ENCODE measurements at places on chromosomes 13 and 19.

DNA sequence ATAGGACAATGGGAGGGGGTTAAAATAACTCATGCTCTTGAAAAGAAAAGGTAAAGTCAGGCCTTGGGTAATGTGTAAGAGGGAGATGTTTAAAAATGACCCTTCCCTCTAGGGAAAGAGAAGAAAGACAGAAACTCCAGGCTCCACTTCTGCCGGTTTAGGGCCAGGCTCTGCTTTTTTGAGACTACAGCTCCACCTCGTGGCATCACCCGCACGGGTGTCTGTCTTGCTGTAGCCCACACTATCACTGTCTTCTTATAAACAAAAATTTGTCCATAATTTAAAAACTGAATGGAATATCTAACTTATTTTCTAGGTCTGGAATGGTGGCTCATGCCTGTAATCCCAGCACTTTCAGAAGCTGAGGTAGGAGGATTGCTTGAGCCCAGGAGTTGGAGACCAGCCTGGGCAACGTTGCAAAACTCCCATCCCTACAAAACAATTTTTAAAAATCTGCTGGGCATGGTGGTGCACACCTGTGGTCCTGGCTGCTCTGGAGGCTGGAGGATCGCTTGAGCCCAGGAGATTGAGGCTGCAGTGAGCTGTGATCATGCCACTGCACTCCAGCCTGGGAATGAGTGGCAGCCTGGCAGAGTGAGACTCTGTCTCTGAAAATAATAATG is 65.1 kb upstream of the GTF3A start:
- DNase-seq, result peak; percentile 68

DNA sequence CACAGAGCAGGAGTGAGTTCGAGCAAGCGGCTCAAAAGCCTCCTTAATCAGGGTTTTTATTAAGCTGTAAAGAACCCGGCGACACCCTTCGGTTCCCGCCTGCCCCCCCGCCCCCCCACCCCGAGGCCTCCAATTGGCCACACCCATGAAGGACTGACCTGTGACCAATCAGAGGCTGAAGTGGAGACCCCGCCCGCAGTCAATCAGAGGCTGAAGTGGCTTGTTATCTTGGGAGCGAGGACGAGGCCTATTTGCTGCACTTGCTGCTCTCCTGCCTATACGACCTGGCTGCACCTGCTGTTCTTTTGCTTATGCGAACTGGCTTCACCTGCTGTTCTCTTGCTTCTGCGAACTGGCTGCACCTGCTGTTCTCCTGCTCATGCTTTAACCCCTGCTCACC is 844.9 kb downstream of the OLFM4 start:
- DNase-seq, result no peak

DNA sequence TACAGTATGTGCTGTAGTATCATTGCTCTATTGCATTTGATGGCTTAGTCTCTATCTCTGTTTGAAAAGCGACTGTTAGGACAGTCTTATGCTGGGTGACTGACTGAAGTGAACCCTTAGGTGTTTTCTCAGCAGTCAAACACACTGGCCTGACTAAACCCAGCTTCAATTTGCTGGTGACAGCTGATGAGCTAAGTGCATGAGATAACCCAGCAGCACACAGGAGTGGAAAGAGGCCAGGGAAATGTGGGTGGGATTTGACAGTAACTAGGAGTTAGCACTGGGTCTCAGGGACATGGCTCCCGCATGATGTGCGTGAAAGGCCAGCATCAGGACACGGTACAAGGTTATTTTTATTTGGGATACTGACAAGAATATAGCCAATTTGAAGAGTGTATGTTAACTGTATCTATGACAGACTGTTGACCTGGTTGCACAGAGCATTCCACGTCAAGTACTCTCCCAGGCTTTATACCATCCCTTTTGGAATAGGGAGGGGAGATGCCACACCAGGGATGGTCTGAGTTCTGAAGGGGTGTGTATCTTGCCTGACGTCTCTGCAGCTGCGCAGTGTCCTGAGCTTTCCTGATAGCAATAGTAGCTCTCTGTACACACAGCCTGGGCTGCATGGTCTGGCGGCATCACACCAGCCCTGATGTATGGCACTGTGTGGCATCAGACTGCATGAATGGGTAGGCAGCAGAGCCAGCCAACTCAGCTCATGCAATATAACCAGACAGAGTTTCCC is 144.8 kb downstream of the FLT1 start:
- DNase-seq, result no peak

- DNase-seq, result no peak
These were observed 130.6 kb downstream of the COG6 start for GRCh38 chr13:39786091-39786490.

- peak; percentile 72 for DNase-seq
These were observed 1.7 kb downstream of the ELL start for GRCh38 chr19:18519962-18520847.

DNA sequence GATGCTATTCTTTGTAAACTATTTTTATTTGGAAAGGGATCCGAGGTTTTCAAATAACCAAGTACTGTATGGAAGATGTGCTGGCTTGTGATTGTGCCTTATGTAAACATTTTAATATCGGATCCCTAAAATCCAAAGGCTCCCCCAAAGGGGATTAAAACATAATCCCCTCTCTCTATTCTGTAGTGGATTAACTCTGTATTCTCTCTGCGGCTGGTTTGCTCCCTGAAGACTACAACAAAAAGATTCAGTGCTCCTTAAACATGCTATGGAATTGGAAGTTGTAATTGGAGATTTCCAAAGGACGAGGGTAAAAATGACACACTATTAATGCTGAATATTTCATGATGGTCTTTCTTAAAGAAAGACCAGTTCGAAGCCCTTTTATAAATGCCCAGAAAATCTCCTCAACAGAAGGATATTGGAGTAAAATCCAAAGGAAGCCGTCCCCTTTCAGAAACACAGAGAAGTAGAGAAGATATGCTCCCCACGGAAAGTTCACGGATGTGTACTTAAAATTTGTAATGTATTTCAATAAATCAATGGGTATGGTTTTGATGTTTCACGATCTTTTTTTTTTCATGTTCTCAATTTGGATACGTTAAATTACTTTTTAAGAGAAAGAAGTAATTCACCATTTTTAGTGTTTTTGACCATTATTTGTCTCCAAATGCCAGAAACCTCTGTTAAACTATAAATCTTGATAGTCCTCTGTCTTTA is 6.5 kb downstream of the MAB21L1 start:
- DNase-seq, result no peak

DNA sequence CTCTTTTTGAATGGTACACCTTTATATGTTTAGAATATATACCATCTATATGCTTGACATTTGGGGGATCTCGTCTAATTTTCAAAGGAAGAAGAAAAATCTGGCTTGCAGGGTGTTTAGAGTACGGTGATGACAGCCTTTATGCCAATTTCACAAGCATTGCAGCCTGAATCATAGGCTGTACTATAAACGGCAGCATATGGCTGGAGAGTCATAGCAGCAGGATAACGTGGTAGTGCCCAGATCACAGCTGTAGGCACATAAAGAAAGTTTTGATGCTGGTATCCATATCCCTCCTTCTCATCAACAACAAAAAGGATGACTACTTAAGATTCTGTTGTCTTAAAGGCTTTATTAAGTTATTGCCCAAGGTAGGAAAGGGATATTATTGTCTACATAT is 253.0 kb downstream of the PCDH9 start:
- no peak for DNase-seq

GRCh38 chr19:13012690-13013608 is 17.7 kb downstream of the NFIX start:
- DNase-seq, result peak; percentile 55

GRCh38 chr13:27047081-27047480 is 124.5 kb downstream of the USP12 start:
- no peak for DNase-seq

DNA sequence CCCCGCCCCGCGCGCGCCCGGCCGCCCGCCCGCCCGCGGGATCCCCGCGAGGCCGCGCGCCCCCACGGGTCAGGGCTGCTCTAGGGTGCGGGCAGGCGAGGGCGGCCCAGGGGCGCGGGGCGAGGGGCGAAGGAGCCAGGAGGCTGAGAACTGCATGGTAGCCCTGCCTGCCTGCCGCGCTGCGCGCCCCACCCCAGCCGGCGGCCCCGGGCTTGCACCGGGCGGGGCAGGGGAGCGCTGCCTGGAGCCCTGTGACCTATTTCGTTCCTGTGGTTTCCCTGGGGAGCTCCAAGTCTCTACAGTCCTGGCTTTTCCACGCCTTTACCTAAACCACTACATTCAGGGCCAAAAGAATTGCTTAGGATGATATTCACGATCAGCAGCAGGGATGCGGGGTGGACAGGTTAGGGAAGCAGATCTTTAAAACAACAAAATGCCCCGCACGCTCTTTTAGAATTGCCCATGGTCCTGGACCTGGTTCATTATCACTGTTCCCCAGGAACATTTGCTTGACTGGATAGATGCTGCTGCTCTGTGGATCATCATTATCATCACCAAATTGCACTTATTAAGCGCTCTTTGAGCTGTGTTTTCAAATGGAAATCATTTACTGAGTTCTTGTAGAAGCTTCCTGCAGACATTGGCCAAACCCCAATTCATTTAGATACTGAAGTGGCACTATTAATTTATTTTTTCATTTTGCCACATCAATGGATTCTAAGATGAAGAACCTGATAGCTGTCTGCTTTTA is 421 bp upstream of the GPR12 start:
- DNase-seq, result no peak

DNA sequence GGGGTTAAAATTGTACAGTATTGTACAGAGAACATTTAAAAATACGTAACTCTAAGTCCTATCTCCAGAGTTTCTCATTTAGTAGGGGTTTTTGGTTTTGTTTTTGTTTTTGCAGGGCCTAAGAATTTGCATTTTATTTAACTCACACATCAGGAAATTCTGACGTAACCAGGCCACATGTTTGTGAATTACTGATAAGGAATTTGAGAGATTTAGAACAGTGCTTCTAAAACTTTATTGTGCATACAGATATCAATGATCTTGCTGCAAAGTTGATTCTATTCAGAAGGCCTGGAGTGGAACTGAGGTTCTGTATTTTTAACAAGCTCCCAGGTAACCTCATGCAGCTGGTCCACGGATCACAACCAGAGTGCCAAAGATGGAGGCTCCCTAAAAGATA is 49.3 kb downstream of the LIG4 start:
- no peak for DNase-seq

GRCh38 chr19:10412257-10412977 is 7.9 kb upstream of the PDE4A start:
- no peak for DNase-seq

DNA sequence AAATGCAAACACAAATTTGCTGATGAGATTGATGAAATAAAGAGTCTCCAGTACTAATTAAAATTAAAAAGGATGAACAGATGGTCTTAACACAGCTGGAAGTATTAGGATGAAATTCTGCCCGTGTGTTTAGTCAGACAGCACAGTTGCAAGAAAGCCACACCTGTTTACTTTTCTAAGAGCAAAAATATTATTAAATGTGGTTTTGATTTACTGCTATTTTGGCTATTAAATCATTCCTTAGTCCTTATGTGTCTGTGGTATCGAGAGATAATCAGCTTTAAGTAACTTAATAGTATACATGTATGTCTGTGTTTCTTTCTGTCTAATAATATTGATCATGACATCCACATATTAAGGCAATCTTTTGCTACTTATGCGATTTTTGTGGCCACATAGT is 494.9 kb downstream of the GPC6 start:
- no peak for DNase-seq

GRCh38 chr19:3826163-3826562 is 40.0 kb upstream of the MATK start:
- no peak for DNase-seq

GRCh38 chr13:33659894-33660293 is 158.1 kb upstream of the RFC3 start:
- no peak for DNase-seq

- DNase-seq, result no peak
These were observed 1.8 kb upstream of the CCNA1 start for GRCh38 chr13:36430247-36431203.

DNA sequence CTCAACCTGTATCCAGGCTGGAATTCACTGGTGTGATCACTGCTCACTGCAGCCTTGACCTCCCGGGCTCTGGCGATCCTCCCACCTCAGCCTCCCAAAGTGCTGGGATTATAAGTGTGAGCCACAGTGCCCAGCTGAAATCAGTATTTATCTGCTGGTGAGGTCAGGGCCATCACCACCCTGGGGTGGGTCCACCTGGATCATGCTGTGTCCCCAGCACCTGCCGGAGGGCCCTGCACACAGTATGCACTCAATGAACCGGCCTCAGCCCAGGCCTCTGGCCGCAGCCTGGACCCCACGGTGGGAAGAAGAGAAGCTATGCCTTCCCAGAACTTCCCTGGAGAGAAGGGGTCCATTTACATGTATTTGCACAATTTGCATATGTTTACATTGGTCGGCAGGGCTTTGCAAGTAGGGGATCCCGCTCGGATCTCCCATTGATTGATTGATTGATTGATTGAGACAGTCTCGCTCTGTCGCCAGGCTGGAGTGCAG is 2.6 kb upstream of the SLC5A5 start:
- no peak for DNase-seq

DNA sequence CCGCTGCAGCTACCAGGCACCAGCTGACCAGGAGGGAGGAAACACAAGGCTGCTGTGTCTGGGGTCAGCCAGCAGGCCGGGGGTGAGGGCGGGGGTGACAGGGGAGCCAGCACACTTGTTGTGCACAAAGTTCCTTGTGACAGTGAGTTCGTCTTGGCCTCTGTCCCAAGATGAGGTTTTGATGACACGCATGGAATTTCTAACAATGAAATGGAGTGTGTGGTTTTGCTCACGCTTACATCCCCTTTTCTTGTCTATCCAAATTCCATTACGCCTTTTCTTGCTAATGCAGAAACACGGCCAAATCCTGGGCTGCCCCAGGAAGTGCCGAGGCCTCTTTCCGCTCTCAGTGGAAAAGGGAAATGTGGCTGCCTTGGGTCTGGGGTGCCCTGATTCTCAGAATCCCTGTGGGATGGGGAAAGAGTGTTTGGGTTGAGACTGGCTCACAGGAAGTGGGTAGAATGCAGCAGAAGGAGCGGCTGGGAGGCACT is 73.8 kb downstream of the GADD45B start:
- DNase-seq, result no peak

- DNase-seq, result no peak
These were observed 160.5 kb downstream of the DLEU7 start for GRCh38 chr13:50682966-50683365.

- DNase-seq, result no peak
These were observed 23.4 kb downstream of the UBAC2 start for GRCh38 chr13:99224021-99224420.

GRCh38 chr19:42568006-42568405 is 26.7 kb downstream of the CEACAM8 start:
- DNase-seq, result no peak
